ENCODE measurements at places on chromosomes 3 and 15. TPM values are rescaled to one million over a fixed set of nuclear protein-coding genes. Genes with fewer than 3 reads are reported as not detected.

The CLDN16 gene
- 0.16 TPM for total RNA-seq

The GAP43 gene
- 0.47 TPM for total RNA-seq

The CCR9 gene
- total RNA-seq = not detected

The WNT5A gene
- 8.0 TPM for total RNA-seq

The DISP2 gene
- 0.11 TPM for total RNA-seq

DNA sequence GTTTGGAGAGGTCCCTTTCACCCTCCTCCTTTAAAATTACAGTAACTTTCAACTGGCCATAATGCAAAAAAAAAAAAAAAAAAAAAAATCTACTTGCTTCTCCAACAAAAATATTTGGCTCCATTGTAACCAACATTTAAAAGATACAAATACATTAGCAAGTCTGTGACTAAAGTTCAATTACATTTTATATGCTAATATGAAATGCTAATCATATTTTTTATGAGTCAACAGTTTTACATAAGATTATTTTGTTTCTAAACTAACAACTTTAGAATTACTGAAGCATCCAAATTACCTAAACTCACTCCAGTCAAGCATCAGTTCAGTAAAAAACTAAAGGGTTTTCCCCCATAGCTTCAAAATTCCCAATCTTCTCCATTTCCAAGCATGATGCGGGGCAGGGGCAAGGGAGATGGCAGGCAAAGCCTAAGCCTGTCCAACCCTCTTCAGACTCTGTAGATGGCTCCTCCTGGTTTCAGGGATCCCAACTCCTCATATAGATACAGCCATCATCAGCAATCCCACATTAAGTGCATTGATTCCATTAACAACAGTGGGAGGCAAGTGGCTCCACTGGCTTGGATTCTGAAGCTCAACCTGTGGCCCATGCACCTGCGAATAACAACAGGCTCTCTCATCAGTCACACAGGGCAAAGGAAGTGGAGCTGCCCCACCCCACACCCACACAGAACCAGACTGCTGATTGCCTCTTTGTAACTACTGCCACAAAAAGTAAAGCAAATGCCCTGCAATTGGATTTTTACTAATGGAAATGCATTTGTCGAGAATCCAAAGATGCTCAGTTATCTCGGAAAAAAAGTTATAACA, 15.0 kb downstream of the SFMBT1 start:
- no peaks in the 10 kb centered on the region for H3K27me3 ChIP-seq
- H3K36me3 ChIP-seq = no peaks in the 10 kb centered on the region
- no peak overlapping the region for H3K4me3 ChIP-seq

DNA sequence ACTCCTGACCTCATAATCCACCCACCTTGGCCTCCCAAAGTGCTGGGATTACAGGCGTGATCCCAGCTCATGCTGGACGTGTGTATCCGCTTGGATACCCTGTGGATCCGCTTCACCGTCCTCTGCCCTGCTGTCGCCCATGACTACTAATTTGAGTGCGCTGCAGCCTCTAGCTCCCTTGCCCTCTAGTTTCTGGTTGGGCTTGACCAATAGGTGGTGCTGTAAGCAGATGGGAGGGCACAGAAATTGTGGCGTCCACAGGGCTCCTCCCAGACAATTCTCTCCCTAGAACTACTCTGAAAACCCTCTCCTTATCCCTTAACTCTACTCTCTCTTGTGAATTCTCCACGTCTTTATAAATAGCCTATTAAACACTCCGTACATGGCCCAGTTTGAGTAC, 36.2 kb downstream of the ZPLD1 start:
- H3K27me3 ChIP-seq = no peaks in the 10 kb centered on the region
- no peak for DNase-seq
- H3K27ac ChIP-seq = no peak overlapping the region
- H3K4me3 ChIP-seq = no peak overlapping the region

- no peak overlapping the region for H3K27ac ChIP-seq
- H3K36me3 ChIP-seq = peaks cover 6% of the 10 kb centered on the region
- H3K27me3 ChIP-seq = no peaks in the 10 kb centered on the region
- no peak overlapping the region for H3K4me3 ChIP-seq
Observed at GRCh38 chr3:50125541-50126286, 29.4 kb upstream of the SEMA3F start.

DNA sequence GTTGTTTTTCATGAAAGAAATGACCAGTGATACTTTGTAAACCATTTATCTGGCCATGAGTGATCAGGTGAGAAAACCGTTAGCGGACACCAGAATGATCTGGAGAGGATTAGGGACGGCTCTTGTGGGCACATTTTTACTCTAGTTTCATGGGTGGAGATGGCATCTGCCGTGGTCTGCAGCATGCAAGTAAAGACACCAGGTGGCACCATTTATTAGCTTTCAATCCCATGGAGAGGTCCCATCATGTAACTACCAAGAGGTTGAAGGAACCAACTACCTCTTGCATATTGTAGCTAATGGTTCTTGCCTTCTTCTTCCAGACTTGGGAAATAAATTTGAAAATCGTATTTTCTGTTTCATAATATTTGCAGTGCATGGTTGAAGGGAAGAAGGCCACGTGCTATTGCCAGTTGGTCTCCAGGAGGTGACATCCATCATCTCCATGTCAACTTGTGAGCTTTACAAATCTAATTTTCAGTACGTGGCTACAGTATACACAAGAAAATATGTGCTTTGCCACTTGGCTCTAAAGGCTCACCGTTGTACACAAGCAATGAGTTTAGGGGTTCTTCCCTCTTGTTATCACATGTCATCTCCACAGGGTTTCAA, 1.5 kb upstream of the MAPKBP1 start:
- H3K27me3 ChIP-seq = no peaks in the 10 kb centered on the region
- H3K36me3 ChIP-seq = peaks cover 7% of the 10 kb centered on the region
- H3K4me1 ChIP-seq = peaks cover 31% of the 10 kb centered on the region
- H3K4me3 ChIP-seq = no peak overlapping the region
- DNase-seq = no peak

DNA sequence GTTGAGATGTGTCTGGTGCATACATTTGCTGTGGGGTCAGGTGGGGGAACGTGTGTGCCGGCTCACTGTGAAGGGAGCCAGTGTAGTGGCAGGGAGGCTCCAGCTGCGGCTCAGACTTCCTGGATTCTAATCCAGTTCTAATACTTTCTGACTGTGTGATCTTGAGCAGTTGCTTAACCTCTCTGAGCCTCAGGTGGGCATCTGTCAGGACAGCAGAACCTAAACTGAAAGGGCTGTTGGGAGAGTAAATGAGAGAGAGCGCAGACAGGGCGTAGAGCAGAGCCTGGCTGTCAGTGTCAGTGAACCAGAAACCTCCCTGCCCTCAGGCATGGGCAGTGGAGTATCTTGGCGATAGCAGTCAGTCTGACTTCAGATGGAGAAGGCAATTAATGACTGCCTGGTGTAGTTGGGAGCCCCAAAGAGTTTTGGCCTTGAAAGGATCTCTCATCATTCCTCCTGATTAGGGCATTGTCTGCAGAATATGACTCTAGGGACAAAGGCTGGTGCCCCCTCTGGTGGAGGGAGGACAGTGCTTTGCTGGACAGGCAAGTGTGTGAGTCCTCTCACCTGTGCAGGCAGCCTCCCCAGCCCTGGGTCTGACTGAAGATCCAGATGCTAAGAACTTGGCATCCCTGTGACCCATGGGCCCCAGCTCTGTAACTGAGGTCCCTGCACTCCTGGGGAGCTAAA, 9.6 kb downstream of the KBTBD13 start:
- peak overlapping the region; percentile 98 for H3K27ac ChIP-seq
- DNase-seq = no peak
- H3K27me3 ChIP-seq = no peaks in the 10 kb centered on the region
- H3K4me3 ChIP-seq = no peak overlapping the region

GRCh38 chr3:2802429-2802828, 307.7 kb downstream of the IL5RA start:
- no peak for DNase-seq
- no peak overlapping the region for H3K4me3 ChIP-seq
- no peaks in the 10 kb centered on the region for H3K27me3 ChIP-seq
- H3K27ac ChIP-seq = no peak overlapping the region
- H3K4me1 ChIP-seq = no peaks in the 10 kb centered on the region

DNA sequence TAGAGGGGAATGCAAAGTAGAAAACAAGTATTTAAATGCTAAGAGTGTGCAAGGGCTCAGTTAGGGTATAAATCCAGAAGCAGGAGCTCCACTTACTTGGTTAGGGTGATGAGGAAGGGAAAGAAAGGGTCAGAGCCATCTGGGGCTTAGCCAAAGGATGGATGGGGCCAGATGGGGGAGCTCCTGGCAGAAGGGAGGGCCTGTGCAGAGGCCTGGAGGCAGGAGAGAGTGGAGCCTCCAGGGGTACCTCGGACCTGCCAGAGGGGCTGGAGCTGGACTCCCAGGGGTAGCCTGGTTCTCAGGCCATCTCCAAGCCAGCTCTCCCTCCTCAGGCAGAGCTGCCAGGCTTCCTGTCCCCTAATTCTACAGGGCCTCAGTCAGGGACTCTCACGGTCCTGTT, 506.3 kb downstream of the SHQ1 start:
- H3K4me1 ChIP-seq = no peaks in the 10 kb centered on the region
- no peak overlapping the region for H3K27ac ChIP-seq
- no peak for DNase-seq
- H3K4me3 ChIP-seq = no peak overlapping the region
- H3K27me3 ChIP-seq = no peaks in the 10 kb centered on the region

DNA sequence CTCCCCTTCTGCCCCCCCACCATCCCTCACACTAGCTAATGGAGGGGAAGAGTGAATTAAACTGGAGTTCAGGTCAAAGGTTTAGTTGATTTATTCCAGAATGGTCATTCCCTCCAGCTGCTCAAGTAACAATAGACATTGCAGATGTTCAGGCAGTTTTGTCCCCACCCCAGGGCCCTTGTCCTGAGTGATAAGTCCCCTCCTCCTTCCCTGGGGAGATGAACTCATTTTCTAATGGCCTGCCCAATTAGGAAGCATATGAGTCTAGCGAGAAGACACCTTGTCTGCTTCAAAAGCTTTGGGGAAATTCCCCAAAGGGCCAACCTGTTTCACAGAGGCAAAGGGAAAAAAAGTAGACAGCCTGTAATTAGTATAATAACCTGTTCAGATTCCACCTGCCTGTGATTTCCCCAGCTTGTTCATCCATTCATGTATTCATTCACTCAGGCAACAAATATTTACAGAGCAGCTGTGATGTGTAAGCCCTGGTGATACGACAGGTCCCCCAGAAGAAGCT, 165.3 kb downstream of the SHQ1 start:
- no peak overlapping the region for H3K27ac ChIP-seq
- no peak for DNase-seq
- no peaks in the 10 kb centered on the region for H3K36me3 ChIP-seq

DNA sequence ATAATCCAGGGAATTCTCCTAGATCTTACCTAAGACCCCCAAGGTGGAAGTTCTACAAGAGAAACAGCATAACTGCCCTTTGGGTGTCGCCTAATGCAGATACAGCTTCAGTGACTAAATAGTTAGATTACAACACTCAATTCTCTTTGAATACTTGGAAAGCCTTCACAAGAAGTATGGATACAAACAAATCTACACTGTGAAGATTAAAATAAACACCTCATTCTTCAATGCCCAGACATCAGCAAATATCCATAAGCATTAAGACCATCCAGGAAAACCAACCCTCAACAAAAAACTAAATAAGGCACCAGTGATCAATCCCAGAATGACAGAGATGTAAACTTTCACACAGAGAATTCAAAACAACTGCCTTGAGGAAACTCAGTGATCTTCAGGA, 963.2 kb downstream of the PLOD2 start:
- no peak for DNase-seq
- no peak overlapping the region for H3K27ac ChIP-seq
- H3K4me3 ChIP-seq = no peak overlapping the region
- no peaks in the 10 kb centered on the region for H3K36me3 ChIP-seq

GRCh38 chr3:54863366-54863765, 64.5 kb downstream of the LRTM1 start:
- no peaks in the 10 kb centered on the region for H3K4me1 ChIP-seq
- H3K27ac ChIP-seq = peak overlapping the region; percentile 16
- H3K4me3 ChIP-seq = no peak overlapping the region
- DNase-seq = no peak
- no peaks in the 10 kb centered on the region for H3K36me3 ChIP-seq
- no peaks in the 10 kb centered on the region for H3K27me3 ChIP-seq

DNA sequence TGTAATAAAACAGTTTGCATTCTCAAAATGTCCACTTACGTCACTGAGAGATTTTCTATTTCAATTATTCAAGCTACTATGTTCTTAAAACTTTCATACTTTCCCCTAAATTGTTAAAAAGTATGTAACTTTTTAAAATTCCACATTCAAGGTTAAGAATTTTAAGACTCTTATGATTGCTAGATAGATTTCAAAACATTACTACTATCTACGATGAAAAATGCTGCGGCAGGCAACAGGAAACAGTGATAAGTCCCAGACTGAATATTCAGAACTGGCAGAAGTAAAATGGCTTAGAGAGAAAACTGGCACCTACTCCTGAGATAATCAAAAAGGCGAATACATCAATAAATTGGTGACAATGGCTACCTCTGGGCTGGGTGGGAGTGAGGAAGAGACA, 16.2 kb downstream of the ATP13A3 start:
- DNase-seq = no peak
- H3K27ac ChIP-seq = peak overlapping the region; percentile 59
- H3K27me3 ChIP-seq = no peaks in the 10 kb centered on the region
- H3K36me3 ChIP-seq = no peaks in the 10 kb centered on the region
